ENCODE measurements at places on chromosomes 11 and 22.

DNA sequence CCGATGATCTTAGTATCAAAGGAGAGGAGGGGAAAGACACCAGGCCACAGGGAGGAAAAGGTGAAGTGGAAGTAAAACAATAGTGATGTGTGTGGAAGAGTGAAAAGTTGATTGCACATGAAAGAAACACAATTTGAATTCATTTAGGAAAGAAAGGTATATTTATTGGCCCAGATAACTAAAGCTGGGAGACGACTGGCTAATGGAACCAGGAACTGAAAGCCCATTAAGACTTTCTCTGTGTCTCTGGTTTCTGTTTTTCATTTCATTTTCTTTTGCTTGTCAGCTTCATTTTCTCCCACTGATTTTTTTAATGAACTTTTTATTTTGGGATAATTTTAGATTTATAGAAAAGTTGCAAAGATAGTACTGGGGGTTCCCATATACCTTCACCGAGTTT, 5.1 kb upstream of the DCHS1 start:
- no peak for DNase-seq

DNA sequence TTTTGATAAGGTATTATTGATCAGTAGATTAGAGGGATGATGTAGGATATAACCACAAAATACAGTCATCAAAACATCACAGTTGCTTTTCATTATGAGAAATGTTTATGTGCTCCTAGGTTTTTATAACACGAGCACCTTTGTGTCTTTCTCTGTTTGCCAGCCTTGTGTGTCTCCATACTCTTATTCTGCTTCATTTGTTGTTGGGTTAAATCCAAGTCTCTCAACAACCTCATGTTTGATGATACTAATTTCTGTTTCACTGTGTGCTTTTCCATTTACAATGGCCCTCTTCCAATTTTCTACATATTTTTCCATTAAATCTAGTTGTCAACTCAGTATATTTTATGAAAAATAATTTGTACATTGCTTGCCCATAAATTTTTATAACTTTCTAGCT, 107.7 kb upstream of the POU2AF2 start:
- no peak for DNase-seq

DNA sequence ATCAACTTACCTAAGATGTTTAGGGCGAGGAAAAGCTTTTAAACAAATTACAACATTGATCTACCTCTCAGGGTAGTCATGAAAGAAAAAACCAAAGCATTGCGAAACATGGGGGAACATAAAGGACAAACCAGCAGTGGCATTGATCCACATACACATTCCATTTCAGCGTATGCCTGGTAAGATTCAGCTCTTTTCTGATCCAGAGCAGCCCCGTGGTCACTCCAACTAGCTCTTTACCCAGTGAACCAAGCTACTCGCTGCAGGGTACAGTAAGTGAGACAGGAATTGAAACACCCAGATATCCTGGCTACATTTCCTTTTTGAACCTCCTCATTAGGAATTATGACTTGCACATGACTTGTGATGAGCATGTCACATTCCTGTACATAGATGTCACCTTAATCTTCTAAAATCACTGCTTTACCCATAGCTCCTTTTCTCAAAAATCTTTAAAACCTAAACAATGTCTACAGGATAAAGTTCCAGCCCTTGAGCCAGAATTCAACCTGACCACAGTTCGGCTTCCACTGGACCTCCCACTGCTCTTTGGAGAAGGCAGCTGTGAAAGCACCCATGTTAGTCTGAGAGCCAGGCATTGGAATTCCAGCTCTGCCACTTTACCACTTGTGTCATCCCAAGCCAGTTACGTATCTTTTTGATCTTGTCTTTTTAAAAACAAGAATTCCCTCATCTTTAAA, 42.9 kb upstream of the AKIP1 start:
- DNase-seq, result no peak

DNA sequence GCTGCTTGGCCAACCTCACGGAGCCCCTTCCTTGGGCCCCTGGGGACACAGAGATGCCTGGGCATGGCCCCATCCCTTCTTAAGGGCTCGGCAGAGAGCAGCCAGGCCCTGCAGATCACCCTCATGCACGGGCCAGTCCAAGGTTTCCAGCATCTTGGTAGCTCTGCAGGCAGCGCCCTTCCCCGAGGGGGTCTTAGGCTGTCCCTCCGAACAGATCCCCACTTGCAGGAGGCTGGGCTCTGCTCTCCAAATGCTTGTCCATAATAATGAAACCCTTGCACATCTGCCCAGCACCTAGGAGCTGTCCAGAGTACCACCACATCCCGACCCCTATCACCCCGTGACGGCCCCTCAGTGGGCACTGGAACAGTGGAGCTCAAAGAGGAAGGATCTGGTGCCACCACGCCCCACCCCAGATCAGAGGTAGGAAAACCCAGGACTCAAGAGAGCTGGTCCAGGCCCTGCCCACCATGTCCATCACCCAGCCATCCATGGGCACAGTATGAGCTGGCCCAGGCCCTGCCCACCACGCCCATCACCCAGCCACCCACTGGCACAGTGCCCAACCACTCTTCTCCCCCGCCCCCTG, 92.5 kb upstream of the PRR5 start:
- no peak for DNase-seq

DNA sequence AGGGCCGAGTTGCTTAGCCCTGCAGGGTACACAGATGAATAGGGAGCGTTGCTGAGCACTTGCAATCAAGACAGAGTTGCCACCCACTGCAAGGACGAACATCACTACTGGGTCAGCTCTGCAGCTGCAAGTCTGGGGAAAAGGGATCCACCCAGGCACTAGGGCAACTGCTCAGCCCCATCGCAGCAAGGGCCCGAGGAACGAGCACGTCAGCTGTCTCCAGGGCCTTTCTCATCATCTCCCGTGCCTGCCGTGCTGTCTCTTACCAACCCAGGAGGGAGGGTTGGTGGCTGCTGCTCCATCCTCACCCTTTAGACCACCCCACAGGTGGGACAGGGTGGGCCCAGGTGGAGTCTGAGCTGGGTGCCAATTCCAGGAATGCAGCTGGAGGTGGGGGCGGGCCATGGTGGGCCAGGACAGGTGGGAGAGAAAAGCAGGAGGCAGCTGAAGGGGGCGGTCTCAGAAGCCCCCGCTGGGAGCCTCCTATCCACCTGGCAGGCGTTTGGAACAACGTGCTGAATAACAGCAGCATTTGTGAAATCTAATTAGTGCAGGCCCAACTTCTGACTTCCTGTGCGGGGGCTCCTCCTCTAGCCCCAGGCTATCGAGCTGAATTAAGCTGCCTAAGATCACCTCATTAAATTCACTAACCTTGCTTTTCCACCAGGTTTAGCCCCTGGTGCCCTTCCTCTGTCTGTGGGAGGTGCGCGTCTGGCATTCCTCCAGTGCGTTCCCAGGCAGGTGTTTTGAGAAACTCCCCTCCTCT, 252.5 kb downstream of the ST3GAL4 start:
- no peak for DNase-seq

DNA sequence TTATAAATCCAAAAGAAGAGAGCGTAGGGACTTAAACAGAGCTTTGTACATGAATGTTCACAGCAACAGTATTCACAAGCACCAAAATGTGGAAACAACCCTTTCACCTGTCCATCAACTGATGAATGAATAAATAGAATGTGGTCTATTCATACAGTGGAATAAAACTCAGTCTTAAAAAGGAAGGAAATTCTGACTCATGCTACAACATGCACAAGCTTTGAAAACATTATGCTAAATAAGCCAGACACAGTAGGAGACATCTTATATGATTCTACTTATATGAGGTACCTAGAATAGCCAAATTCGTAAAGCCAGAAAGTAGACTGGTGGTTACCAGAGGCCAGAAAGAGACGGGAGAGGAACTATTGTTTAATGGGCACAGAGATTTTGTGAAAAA, 74.3 kb downstream of the SHANK2 start:
- no peak for DNase-seq

DNA sequence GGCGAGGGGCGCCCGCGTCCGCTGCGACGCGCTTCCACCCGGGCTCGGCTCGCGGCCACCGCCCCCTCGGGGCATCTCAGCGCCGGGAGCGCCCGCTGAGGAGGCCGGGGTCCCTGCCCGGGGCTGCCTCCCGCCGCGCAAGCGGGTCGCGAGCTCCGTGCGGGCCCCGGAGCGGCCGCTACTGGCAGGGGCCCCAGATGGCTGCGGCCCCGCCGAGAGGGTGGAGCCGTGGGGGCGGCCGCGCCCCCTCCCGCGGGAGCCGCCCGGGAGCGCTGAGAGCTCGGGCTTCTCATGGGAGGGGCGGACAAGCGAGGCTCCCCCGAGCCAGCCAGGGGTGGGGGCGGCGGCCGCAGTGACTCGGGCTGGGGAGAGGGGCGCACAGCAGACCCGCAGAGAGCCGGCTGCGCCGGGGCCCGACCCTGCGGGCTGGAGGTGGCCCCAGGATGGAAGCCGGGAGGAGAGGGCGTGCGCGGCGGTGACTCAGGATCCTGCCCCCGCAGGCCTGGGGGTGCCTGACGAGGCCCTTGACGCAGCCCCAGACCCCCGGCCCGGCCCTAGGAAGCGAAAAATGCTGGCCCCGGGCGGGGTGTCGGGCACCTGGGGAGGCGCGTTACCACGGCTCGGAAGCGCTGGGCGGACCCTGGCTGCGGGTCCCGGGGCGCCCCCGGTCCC, 603 bp upstream of the ZFTA start:
- DNase-seq, result no peak

DNA sequence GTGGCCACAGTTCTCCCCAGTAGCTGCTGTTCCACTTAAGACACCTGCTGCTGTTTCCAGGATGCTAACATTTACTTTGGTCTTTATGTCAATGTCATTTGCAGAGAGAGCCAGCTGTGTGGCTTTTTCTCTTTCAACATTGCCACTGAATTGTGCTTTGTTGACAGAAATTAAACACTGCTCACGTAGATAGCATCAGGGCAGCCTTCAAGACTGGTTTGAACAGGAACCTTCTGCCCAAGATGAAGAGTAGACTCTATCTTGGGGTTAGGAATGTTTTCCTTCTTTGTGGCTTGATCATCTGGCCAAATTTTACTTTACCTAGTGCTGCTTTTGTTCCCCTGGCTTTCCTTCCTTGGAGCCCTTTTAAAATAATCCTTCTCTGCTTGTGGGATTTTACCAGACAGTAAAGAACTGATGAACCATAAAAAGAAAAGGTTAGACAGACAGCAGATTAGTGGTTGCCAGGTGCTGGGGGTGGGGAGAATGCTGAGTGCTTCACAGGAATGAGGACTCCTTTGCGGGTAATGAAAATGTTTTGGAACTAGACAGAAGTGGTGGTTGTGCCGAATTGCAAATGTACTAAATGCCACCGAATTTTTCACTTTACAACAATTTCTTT, 22.7 kb upstream of the XBP1 start:
- DNase-seq, result no peak

DNA sequence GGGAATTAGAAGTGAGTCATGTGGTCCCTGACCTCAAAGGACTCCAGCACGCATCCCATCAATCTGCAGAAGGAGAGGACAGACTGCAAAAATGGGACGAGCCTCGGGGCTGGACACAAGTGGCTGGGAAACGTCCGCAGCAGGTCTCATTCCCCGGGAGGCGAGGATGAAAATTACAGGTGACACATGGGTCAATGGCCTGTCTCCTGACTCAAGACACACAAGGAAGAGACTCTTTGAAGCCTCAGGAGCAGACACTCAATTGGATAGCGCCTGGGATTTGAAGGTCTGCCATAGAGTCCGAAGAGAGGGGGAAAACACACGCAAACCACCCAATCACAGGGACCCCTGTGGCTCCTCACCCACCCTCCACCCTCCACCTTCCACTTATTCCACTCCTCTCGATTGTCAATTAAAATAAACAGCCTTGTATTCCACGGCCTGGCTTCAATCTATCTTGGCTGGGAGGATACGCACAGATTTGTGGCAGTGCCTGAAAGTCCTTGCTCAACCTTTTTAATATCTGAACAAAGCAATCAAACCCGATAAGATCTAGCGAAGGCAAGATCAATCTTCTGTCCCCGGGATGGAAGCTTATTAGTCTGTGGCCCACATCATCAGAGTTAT, 101.8 kb upstream of the CADM1 start:
- no peak for DNase-seq

Data from stimulated activated CD4-positive, alpha-beta T cell treated with anti-CD3 and anti-CD28 coated beads, TNF-alpha, amount 100 ng/mL, for 24 hours (primary cell).